Vagina (tissue), 2 donors: ENCODE measurements at places on chromosomes 1 and 21.

DNA sequence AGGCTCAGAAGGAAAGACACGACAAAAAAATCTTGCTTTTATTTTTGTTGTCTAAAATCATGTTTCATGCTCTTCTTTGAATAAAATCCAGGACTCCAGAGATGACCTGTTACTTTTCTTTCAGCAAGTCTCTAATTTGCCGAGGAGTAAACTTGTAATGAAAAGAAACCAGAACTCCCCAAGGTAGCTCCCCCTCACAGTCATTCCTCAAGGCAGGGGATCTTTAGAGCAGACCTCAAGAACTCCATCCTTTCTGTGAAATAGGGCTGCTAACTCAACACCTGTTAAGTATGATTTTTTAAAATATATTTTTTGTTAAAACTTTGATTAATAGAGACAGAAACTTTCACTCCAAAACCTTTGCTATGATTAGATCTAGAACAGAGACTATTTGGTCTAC, 82.7 kb upstream of the ABCD3 start:
- DNase-seq, result no peak

DNA sequence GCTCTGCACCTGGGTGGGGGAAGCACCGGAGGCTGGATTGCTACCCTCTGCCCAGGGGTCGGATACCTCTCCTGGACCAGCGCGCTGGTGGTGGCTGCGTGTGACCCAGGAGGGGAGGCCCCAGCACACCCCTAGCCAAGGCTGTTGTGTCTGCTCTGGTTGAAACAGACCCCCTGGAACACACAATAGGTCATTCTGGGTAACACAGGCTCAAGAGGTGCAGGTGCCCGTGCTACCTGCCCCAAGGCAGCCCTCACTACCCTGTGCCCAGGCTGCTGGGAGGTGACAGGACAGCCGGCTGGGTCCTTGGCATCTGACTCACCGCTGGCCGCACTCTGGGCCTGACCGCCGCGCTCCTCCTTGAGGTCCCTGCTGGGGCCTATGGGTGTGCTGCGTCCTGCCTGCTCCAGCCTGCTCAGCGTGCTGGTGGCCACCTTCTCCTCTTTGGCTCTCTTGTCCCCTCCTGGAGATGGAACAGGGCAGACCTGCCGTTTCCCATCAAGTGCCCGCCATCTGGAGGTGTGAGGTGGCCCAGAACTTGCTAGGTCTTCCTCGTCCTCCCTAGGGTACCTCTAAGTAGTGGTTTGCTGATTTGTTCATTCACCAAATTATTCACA, 30.0 kb downstream of the ZBTB17 start:
- peak; percentile 83 for DNase-seq

- no peak for DNase-seq
Measured at GRCh38 chr1:26084091-26084561, 16.7 kb upstream of the TRIM63 start.

GRCh38 chr1:58862728-58863385, 79.0 kb upstream of the JUN start:
- no peak for DNase-seq

- no peak for DNase-seq
Measured at GRCh38 chr1:100354971-100355394, 2.7 kb downstream of the CDC14A start.

DNA sequence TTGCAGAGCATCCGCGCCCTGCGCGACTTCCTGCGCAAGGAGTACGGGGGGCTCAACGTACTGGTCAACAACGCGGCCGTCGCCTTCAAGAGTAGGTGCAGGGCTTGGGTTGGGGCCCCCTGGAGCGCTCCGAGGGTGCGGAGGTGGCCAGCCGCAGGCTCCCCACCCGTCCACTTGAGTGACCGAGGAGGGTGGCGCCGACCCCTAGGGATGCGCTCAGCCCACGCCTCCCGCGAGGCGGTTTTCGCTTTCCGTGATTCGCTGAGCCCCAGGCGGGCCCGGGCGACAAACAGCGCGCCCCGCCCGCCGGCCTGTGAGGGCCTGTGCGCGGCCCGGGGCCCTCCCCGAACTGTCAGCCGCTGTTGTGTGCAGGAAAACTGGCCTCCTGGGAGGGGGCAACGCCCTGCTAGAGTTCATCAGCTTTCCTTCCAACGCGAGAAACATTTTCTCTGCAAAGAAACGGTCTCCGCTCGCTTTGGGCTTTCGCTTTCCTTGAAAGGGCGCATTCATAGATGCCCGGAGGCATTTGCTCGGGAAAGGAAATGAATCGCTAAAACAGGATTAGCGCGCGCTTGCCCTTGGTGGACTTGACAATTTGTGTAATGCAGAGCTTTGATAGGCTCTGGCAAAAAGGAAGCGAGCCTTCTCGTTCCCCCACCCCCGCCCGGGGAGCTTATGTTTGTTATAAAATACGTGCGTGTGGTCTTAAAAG, 668 bp downstream of the CBR3 start:
- DNase-seq, result no peak

- no peak for DNase-seq
Measured at GRCh38 chr21:42384989-42385388, 10.9 kb downstream of the TMPRSS3 start.

GRCh38 chr21:34745557-34746255, 76.9 kb downstream of the CLIC6 start:
- DNase-seq, result no peak

- DNase-seq, result no peak
Measured at GRCh38 chr1:27141266-27142003, 13.5 kb downstream of the SLC9A1 start.

DNA sequence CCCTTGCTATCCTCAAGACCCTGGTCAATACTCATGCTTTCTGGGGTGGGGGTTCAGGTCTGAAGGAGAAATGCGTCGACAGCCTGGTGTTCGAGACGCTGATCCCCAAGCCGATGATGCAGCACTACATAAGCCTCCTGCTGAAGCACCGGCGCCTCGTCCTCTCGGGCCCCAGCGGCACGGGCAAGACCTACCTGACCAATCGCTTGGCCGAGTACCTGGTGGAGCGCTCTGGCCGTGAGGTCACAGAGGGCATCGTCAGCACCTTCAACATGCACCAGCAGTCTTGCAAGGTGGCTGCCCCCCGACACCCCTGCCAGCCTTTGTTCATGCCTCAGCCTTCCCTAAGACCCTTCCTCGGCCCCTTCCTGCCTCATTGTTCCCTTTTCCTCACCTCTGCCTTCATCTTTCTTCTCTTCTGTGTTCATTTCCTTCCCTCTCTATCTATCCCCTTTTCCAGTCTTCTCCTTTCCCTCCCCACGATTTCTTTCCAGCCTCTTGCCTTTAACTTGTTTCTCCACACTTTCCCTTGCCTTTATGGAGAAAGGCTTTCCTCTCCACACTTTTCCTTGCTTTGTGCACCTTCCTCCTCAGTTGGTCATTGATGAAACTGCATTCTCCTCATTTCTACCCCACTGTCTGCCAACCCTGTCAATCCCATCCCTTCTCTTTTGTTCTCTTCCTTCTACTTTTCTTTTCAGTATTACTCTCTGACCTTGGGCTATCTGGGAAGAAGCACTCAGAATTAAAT, 18.3 kb upstream of the IPO9 start:
- DNase-seq, result no peak

GRCh38 chr1:229440851-229441537, 7.1 kb upstream of the ACTA1 start:
- no peak for DNase-seq

- no peak for DNase-seq
Measured at GRCh38 chr1:211828584-211829342, 1.8 kb downstream of the LPGAT1 start.

GRCh38 chr1:107365527-107366240, 224.8 kb downstream of the NTNG1 start:
- no peak for DNase-seq

GRCh38 chr21:46559291-46559983, 45.4 kb downstream of the S100B start:
- no peak for DNase-seq

DNA sequence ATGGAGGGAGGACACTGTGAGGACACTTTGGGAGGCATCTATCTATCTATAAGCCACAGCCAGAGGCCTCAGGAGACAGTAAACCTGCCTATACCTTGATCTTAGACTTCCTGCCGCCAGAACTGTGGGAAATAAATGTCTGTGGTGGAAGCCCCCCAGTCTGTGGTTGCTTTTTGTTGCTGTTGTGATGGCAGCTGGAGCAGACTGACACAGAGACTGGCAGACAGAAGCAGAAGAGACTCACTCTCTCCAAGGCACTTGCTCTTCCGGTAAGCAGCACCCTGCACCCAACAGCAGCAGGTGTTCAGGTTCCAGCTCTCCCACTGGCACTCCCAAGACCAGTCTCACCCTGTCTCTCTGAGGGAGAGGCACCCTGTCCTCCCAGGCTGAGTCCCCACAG, 297.6 kb downstream of the TTLL7 start:
- DNase-seq, result no peak

DNA sequence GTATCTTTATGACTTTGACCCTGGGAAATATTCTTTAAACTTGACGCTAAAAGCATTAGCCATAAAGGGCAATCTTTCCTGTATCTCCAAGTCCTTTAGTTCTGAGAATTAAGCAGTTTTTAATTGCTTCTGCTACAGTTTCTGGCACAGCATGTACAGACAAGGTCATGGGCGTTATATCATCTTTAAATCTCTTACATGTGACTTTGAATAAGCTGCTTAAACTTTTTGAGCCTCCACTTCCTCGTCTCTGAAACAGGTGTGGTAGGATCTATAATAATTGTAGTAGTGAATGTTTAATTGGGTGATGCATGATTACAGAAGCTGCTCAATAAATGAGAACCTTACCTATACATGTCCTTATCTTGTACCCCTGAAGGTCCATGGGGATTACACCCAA, 153.4 kb downstream of the PLA2G4A start:
- DNase-seq, result no peak

- DNase-seq, result no peak
Measured at GRCh38 chr1:234771642-234772344, 161.8 kb upstream of the IRF2BP2 start.

DNA sequence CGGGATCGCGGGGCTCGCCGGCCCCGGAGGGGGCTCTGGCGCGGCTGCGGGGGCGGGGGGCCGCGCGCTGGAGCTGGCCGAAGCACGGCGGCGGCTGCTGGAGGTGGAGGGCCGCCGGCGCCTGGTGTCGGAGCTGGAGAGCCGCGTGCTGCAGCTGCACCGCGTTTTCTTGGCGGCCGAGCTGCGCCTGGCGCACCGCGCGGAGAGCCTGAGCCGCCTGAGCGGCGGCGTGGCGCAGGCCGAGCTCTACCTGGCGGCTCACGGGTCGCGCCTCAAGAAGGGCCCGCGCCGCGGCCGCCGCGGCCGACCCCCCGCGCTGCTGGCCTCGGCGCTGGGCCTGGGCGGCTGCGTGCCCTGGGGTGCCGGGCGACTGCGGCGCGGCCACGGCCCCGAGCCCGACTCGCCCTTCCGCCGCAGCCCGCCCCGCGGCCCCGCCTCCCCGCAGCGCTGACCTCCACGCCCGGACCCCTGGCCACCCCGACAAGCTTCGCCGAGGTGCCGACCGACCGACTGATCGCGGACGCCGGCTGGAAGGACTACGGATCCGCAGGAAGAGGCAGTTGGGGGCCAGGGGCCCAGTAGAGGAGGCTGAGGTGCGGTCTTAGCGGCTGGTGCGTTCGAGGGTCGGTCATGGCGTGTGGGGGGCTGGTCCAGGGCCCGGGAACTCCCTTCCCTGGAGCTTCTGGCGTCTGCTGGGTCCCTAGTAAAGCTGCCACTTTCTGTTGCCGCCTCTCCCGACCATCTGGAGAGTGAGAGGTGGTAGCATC, 711 bp downstream of the TRNP1 start:
- DNase-seq, result no peak

DNA sequence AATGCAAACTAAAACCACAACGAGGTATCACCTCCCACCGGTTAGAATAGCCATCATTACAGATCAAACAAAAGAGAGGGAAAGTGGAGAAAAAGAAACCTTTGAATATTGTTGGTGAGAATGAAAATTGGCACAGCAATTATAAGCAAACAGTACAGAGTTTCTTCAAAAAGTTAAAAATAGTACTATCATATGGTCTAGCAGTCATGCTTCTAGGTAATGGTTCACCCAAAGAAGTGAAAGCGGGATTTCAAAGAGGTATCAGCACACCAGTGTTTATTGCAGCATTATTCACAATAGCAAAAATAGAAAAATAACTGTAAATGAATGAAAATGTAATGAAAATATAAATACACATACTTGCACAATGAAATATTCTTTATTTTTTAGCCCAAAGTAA, 8.2 kb downstream of the OR2T10 start:
- no peak for DNase-seq

GRCh38 chr1:151816548-151817352, 11.5 kb upstream of the LINGO4 start:
- no peak for DNase-seq

GRCh38 chr21:14099570-14099969, 111.2 kb downstream of the LIPI start:
- DNase-seq, result no peak

DNA sequence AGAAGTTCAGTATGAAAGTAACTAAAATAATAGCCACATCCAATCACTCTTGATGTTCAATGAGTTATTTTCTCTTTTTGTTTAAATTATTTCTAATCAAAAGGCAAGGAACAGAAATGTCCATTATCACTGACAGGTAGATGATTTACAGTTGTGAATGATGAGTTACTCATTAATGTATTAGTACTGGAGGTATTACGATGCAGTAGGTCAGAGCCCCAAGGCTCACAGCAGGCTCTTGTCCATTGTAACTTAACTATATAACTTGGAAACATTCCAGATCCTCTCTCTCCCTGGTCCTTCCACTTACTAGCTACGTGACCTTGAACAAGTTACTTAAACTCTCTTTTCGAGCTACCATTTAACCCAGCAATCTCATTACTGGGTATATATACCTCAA, 39.5 kb downstream of the CRB1 start:
- DNase-seq, result no peak

GRCh38 chr1:20125100-20125499, 5.8 kb upstream of the PLA2G2D start:
- no peak for DNase-seq

- DNase-seq, result no peak
Measured at GRCh38 chr1:217342105-217342504, 288.8 kb downstream of the GPATCH2 start.

DNA sequence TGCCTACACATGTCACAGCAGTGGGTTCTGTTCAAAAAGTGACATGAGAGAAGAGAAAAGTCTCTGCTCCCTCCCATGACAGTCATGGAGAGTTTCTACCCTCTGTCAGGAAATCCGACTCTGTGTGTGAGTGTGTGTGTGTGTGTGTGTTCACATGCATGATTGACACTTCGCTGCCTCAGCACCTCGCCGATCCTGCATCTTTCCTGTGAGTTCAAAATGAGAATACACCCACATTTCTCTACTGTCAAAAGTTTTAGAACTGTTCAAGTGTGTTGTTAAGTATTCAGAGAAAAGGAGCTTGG, 46.2 kb upstream of the COX20 start:
- DNase-seq, result no peak

DNA sequence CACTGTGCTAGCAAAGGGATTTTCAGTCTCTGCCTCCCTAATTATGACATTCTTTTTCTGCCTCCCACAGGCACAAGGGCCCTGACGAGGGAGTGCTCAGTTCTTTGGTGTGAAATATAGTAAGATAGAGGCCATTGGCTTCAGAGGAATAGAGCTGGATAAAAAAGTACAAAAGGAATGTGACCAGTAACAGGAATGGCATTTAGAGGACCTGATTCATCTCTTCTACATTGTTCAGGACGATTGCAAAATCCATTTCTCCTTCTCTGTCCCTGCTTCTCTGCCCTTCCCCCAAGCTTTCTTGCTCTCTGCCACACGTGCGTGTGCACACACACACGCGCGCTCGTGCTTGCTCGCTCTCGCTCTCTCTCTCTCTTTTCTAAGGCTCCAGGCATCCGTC, 668.2 kb downstream of the KIF26B start:
- DNase-seq, result peak; percentile 44
